A549 (cell line): ENCODE measurements at places on chromosomes 2 and 18. TPM values are rescaled to one million over a fixed set of nuclear protein-coding genes. Genes with fewer than 3 reads are reported as not detected.

CBLN2 gene
- polyA plus RNA-seq, result 0.25 to 0.34 TPM (median 0.32 TPM) in 3 replicates

DNA sequence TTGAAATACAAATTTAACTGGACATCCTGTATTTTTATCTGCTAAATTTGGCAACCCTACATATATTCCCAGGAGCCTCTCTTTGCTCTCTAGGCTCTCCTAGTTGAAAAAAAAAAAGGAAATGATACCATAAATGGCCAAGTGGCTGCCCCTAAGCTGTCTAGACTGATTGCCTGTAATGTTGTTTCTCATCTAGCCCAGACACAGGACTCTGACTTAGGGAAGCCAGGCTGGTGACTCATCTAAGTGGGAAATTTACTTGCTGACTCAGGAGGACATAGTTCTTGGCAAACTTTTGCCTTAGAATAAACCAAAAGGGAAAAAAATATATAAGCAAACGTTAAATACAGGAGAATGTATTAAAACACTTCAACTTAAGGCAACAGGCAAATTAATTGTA is 14.6 kb upstream of the ITGAV start:
- peak; percentile 97 for DNase-seq

GRCh38 chr18:49734836-49735235 is 78.5 kb downstream of the ACAA2 start:
- DNase-seq, result no peak

IL1RL1 gene
- polyA plus RNA-seq, result 0.03 to 0.04 TPM (median 0.03 TPM) in 3 replicates

PREB gene
- 52.3 to 58.2 TPM (median 54.6 TPM) in 3 replicates for polyA plus RNA-seq

DNA sequence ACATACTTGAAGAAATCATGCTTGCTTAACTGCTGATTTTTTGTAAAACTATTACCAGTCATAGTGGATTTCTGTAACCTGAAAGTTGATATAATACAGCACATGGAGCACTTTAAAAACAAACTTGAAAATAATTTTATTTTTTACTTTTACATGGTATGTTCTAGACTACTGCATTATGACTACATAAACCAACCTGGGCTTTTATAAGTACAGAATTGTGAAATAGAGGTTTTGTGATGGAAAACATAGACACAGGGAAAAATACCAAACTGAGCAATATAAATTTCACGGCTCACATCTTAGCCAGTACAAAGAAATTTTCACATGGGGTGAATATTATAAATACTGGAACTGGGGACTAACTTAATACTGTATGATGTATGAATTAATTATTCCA is 59.3 kb upstream of the CTIF start:
- no peak for DNase-seq

FBLN7 gene
- polyA plus RNA-seq, result 0.31 to 0.63 TPM (median 0.63 TPM) in 3 replicates

- DNase-seq, result no peak
Measured at GRCh38 chr2:167732326-167732725, 515.1 kb downstream of the STK39 start.

PRSS56 gene
- 0.07 TPM in 1 of 3 replicates, not detected in the others for polyA plus RNA-seq
